Stimulated activated CD4-positive, alpha-beta T cell treated with anti-CD3 and anti-CD28 coated beads, Interleukin-2, amount 100 ng/mL, for 4 hours (primary cell): ENCODE measurements at places on chromosomes 12 and 14.

DNA sequence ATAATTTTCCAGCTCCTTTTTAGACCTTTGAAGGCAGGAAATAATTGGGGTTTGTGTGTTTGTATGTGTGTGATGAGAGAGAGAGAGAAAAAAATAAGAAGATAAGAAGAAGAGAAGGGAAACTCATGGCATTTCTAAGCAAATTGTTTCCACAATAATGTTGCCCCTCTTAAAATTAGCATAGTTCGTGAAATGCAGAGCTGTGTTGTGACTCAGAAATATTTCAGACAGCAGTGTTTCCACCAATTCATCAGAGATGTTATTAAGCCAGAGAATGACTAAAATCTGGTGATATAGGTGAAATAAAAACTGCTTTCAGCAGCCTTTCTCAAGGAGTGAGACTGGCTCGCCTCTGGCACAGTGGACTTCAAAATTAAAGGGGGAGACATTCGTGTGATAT, 65.9 kb upstream of the ARHGAP5 start:
- no peak for DNase-seq

DNA sequence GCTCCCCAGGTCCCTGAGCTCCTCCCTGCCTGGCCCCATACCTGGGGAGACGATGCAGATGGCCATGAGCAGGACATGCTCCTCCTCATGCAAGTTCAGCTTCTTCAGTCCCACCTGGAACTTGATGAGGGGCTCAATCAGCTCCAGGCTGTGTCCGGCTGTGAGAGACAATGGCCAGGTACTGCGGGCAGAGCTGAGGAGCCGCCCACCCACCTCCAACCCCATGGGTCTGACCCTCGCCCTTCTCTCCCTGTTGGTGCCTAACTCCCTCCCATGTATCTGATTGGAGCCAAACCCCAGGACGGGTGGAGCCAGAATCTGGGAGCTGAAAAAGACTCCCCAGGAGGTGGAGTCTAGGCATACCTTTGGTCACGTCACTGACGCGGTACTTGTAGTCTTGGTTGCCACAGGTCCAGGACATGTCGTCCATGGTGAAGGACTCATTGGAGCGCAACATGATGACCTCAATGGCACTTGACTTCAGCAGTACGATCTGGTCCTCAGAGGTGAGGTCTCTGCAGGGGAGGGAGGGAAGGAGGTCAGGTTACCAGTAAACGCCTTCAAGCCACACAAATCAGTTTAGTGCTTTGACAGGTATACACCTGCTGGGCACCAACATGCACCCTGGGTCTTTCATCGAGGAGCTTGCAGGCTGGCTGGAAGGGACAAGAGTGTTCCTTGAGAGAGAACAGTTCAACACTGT, 26.7 kb upstream of the HDAC7 start:
- no peak for DNase-seq

DNA sequence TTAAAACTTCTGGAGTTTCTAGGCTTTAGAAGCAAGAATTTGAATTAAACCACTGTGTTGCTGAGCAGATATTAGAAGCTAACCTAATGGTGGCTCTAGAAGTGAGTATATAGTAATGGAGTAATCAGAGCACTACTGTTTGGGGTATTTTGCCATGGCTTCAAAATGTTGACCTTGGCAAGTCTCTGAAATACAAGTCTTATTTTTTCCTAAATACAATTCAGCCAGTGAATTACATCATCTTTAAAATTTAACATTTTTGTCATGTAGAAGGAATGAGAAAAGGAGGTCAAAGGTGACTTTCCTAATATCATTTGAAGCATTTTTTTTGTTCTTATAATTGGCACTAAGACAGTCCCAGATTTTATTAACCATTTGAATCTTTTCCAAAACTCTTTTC, 25.2 kb downstream of the PMCH start:
- no peak for DNase-seq

- no peak for DNase-seq
These were observed 24.0 kb downstream of the PRDM4 start for GRCh38 chr12:107736914-107737313.

DNA sequence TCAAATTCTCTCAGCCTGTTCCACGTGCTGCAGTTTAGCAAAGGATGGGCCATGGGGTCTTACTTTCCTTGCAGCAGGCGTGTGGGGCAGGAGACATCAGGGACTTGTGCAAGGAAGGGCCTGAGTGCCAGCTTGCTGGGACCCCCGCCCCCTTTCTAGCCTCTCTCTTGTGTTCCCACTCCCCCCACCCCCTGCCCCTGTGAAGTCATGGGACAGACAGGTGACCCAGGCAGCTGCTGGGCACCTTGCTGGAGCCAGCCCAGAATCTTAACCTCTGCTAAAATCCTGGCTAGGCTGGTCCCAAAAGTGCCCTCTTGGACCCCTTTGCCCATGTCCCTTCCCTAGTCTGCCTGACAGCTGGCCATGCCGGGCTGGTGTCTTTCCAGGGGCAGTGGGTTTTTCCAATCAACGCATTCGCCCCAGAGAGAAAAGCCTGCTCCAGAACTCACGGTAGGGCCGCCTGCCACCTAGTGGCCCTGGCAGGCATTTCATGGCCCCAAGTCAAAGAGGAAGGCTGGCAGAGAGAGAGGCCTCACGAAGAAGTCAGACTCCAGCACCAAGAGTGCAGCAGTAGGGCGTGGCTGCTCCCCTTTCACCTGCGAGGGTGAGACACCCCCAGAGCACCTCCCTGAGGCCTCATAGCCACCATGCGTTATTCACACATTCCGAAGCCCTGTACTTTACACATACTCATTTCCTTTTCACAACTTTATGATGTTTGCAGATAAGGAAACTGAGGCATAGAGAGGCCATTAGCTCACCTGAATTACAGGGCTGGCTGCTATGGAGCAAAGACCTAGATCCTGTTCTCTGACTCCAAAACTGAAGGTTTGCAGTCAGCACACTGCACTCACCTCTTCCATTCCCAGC, 67.4 kb downstream of the LGMN start:
- DNase-seq = peak; percentile 53

DNA sequence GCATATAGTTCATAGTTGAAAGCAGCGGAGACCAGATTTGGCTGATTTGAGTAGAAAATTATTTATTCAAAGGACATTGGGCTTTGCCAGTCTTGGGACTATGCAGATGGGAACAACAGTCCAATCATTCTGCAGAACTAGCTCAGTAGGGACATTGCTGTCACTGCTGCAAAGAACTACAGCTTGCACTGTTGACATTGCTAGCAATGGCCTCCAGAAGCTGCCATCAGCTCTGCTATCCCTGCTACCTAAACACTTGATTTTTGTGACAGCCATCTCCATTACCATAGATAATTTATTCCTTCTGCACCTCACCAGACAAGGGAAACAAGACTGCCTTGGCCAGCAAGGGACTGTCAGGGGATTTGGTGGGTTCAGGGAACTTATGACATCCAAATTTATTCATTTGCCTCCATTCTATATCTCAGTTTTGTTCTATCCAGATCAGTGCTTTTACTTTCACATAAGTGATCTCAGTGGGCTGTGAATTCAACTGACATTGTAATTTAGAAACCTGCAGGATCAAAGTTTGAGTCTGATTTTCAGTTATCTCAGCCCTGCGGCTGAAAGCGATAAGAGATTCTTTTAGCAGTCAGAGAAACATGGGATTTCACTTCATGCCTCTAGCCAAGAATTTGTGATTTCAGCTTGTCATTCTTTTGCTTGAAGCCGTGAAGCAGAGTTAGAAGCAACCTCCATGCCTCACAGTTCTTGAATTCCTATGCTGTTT, 136.7 kb upstream of the FBXO33 start:
- DNase-seq = no peak

- DNase-seq = no peak
These were observed 24.9 kb downstream of the TCP11L2 start for GRCh38 chr12:106327309-106327869.

GRCh38 chr12:46811185-46811584, 14.6 kb downstream of the SLC38A4 start:
- no peak for DNase-seq

DNA sequence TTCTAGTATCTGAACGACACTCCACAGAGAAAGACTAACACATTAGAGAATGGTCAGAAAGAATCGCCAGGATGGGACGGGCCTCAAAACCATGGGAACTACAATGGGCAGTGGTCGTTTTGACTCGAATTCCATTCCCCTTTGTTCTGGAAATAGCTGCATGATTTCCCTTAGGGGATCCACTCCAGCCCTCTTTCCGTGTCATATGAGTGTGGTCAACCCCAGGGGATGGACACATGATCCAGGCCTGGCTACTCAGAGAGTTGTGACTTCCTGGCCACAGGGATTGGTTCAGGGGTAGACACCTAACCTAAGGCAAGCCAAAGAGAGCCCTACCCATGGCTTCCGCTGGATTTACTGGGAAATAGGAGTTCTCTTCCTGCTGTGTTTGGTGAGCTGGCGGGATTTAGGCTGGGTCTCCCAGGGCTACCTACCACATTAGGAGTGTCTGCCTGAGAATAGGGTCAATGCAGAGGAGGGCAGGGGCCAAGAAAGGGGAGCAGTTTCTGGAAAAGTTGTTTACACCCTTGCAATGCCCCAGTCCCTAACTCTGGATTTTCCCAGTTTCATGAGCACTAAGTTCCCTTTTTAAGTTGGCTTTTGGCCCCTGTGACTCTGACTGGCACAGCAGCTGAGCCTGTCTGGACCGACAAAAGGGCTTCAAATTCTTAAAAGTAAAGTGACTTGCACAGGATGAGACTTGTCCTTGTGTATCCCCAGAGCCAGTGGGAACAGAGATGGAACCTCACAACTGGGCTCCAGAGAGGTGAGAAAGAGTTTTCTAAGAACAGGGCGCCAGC, 28.1 kb upstream of the GPATCH2L start:
- DNase-seq = no peak

- DNase-seq = no peak
These were observed 11.8 kb downstream of the MYL2 start for GRCh38 chr12:110908377-110909152.

DNA sequence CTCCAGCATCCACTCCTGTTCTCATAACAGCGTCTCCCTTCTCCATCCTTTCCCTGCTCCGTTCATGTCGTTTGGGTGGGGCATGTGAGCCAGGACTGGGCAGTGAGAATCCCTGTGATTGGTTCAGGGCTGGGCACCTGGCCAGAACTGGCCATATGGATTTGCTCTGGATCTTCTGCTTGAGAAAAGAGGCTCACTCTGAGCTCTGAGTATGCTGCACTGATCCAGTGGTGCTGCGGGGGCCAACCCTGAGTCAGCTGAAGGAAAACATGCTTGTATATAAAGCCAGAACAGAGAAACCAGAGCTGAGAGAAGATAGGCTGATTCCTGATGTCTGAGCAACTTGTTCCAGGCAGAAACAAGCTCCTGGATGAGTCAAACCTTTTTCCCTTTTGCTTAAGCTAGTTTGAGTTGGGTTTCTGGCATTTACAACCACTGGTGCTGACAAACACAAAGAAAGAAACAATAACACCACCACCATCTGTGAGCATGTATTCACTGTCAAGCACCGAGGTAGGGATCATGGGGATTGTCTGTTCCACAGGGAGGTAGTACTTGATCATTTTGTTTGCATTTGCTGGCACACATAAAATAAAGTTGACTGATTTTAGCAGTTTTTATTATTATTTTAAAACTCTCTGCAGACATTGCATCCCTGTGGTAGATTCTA, 14.0 kb upstream of the HPD start:
- DNase-seq = no peak

GRCh38 chr14:87732562-87732961, 260.4 kb downstream of the GALC start:
- no peak for DNase-seq

DNA sequence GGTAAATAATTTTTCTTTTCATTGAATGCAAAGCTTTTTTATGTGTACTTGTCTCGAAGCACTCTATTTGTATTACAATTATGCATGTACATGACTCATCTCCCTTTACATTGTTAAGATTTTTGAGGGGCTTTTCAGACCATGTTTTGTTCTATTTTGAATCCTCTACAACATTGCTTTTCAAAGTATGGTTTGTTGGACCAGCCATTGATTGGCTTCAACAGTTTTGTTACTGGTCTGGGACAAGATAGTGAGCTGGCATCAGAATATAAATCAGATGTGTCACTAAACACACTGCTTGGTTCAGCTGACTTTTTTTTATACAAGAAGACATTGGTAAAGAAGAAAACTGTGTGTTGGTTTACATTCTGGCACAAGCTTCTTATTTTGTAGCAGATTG, 122.3 kb downstream of the MON2 start:
- DNase-seq = no peak

DNA sequence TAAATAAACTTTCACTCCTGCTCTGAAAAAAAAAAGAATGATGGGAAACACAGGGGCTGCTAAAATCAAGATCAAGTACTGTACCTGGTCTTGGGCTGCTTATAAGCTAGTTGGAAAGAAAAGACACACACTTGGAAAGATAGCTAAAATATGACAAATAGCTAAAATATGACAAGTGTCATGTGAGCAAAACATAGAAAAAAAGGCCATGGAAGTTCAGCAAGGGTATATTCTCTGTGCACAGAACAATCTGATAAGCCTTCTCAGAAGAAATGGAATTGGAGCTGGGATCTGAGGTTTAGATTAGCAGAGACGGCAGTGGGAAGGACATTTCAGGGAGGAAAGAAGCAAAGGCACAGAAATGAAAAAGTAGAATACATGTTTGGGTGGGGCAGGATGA, 126.2 kb upstream of the PMCH start:
- DNase-seq = no peak

GRCh38 chr12:104827587-104827986, 130.5 kb downstream of the SLC41A2 start:
- DNase-seq = no peak

- no peak for DNase-seq
These were observed 14.1 kb downstream of the ALDH1L2 start for GRCh38 chr12:105069936-105070702.

DNA sequence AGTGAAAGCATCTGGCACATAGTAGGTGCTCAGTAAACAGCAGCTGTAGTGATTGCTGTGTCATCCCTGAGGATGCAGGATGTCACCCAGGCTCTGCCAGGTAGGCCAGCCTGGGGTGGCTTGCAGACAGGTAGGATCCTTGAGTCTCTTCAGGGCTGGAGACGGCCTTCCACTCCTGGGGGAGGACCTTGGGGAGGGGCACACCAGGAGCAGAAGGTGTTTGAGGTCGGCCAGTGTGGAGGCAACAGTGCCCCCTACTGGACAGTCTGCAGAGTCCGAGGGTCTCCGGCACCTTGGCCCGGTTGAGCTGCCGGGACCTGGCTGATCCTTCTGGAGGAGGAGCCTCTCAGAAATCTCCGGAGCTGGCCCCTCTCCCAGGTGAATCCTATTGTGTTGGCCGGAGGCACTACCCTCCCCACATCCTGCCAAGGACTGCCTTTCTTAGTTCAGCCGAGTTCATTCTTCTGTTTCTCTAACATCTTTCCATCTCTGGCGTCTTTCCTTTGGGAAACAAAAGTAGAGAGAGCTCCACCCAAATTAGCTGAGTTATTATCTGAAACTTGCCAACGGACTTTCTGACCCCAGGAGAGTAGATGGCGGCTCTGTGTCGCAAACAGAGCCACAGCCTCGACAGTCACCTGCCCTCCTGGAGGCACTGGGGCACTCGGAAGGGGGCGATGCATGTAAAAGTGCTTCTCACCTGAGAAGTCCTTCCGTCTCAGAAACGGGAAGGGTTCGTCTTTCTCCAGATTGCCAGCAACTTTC, 41.8 kb upstream of the CLMN start:
- DNase-seq = no peak

GRCh38 chr14:100540926-100541620, 46.1 kb downstream of the BEGAIN start:
- no peak for DNase-seq

- no peak for DNase-seq
These were observed 85.4 kb downstream of the LGMN start for GRCh38 chr14:92663049-92663448.

GRCh38 chr14:86243158-86243557, 713.2 kb downstream of the FLRT2 start:
- DNase-seq = no peak
